Kidney (tissue), 22 donors: ENCODE measurements at places on chromosomes 13 and 19. TPM values are rescaled to one million over a fixed set of nuclear protein-coding genes. Genes with fewer than 3 reads are reported as not detected.

HDGFL2 gene
- total RNA-seq = 37.8 TPM

TPP2 gene
- total RNA-seq = 42.2 TPM

ZNF835 gene
- total RNA-seq = 5.3 TPM

HCN2 gene
- 0.31 TPM for total RNA-seq

CYP2F1 gene
- total RNA-seq = not detected

PTPRH gene
- total RNA-seq = 2.8 TPM

TEKTIP1 gene
- 9.2 TPM for total RNA-seq

PEX11G gene
- 7.8 TPM for total RNA-seq

ATP8B3 gene
- total RNA-seq = 3.6 TPM

- no peak for DNase-seq
Observed at GRCh38 chr13:110664673-110665072, 41.2 kb downstream of the CARS2 start.

DNA sequence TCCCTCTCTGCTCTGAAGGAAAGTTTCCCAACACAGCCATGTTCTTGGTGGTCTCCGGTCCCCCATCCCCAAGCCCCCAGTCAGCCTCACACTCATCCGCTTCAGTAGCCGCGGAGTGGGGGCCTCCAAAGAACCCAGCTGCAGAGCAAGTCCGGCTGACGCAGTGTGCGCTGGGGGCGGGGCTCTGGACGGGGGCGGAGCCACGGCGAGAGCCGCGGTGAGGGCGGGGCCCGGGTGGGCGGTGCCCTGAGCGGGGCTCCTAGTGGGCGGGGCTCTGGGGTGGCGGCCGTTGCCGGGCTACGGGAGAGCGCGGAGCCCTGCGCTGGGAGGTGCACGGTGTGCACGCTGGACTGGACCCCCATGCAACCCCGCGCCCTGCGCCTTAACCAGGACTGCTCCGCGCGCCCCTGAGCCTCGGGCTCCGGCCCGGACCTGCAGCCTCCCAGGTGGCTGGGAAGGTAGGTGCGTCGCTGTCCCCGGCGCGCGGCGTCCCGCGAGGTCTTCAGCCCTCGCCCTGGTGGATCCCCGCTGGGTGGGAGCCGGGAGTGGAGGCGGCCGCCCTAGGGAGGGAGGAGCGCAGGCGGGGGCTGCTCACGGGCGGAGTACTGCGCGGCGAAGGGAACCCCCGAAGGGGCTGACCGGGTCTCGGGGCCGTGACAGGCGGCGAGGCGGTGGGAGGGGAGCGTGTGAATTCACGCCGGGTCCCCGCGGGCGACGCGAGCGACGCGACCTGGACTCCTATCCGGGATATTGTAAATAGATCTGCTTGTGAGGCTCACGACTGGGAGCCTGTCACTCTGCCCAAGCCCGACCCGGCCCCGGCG lies 9.1 kb downstream of the TNFRSF19 start:
- DNase-seq = peak; percentile 97

DNA sequence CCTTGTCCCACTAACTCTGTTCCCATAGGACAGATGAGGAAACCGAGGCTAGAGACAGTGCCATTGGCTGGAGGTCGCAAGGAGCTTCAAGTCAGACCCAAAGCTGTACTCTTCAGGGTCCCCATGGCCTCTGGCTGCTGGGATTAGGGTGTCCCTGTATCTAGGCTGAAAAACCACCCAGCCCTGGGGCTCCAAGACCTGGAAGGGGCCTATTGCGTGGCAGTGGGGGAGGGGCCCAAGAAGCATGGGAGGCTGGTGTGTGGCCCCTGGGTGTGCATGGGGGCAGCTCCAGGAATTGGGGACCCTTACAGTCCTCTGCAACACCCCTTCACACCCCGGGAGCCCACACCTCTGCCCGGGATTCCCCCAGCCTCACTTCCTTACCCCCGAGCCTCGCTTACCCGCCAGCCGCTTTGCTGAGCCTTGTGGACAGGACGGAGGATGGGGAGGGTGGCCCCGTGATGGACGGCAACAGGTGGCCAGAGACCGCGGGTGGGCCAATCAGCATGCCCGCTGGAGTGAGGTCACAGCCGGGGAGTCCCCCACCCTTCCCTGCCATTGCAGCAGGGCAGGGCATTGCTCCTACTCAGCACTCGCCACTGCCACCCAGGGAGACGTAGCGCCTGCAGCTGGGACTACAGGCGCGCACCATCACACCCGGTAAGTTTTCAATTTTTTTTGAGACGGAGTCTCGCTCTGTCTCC lies at the start of gene JSRP1:
TSS of gene JSRP1 (minus strand) at position 436 of the 704 bp plus-strand sequence. CDS start 1,103 bp downstream, outside the sequence.
- peak; percentile 71 for DNase-seq

- DNase-seq = no peak
Observed at GRCh38 chr13:113323869-113324268, 26.8 kb downstream of the LAMP1 start.

GRCh38 chr13:49908637-49909036 lies 27.5 kb downstream of the SPRYD7 start:
- no peak for DNase-seq

DNA sequence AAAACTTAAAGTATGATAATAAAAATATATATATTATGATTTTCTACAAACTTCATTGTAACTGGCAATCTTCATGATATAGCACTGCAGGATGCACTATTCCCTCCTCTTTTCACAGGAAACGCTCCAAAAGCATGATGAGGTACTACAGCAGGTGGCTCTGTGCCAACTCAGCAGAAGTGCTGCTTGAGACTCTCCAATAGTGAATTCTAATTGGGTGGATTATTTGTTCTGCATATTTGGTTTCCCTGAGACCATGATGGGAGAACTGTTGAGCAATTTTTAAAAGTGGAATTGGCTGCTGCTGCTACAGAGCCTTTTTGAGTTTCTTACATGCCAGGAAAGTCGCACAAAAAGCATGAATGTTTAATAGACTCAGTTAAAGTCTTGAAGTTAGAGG lies 1782.4 kb upstream of the PCDH20 start:
- no peak for DNase-seq

- DNase-seq = no peak
Observed at GRCh38 chr13:54913668-54914067, 1885.1 kb downstream of the OLFM4 start.

DNA sequence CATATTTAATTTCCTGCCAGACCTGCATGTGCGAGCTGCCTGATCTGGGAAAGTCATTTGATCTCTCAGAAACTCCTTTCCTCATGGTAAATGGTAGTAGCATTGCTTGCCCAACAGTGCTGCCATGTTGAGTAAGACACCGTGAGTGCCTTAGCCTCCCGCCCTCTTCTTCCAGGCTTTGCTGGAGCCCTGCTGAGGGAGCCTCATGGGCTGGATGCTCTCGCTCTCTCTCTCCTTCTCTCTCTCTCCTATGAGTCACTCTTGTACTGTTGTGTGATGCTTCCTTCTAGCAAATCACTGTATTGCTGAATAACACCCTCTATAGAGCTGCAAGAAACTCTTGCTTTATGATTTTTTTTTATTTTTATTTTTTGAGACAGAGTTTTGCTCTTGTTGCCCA lies 365.5 kb downstream of the UQCRFS1 start:
- no peak for DNase-seq

DNA sequence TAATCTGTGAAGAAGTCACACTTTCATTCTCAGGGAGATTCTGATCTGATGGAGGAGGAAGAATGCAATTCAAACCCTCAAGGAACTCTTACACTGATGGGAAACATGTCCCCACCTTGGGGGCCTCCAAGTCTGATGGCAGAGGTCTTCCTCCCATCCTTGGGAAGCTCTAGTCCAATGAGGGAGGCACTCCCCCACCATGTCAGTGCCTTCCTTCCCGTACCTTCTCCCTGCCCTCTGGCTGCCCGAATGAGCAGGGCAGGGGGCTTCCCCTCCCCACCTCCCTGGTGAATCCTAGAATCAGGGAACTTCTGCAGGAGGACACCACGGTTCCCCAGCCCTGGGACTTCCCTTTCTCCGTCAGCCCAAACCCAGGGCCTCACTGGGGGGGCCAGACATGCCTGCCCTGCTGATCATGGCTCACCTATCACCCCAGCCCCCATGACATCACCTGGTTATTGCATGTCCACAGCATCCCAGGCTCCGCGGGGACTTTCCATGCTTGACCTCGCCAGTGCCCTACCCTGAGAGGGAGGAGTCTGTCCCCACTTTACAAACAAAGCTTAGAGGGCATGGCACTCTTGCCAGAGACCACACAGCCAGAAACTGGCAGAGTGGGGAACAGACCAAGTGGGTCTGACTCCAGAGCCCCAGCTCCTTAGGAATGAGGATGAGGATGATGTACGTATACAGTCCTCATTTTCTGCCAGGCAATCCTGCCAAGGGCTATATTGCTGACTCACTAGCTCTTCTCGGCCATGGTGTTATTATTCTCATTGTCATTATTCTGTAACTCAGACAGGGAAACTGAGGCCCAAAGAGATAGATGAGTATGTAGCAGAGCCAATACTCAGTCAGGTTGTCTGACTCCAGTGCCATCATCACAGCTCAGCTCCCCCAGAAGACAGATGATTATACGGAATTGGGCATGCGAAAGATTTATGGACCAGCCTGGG lies 9.6 kb upstream of the BCL3 start:
- DNase-seq = no peak

DNA sequence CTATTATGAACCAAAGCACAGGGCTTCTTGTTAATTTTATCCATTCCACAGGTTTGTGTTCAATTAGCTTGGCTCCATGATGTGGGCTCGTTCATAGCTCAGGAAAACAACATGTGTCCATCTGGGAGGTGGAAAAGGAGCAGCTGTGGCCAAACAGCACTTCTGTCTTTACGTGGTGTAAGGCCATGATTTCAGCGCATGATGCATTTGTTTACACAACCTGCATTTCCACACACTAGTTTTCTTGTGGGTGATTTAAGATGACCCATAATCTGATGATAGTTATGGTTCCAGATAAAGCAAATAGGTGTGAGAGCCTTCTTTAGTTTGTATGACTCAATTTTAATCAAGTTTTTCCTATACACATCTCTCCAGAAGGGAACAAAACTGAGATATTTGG lies 101.7 kb downstream of the TNFRSF19 start:
- DNase-seq = no peak
